ENCODE measurements at places on chromosomes 13 and 19. TPM values are rescaled to one million over a fixed set of nuclear protein-coding genes. Genes with fewer than 3 reads are reported as not detected.

The ATP1A3 gene
- 5.5 TPM for total RNA-seq

The RNF113B gene
- not detected for total RNA-seq

The ZNF845 gene
- total RNA-seq: 5.5 TPM

The SEMA6B gene
- total RNA-seq: not detected

The ZNF66 gene
- total RNA-seq: 9.3 TPM

The TNFRSF19 gene
- total RNA-seq: not detected

The KANK2 gene
- total RNA-seq: 2.0 TPM

The IL17D gene
- total RNA-seq: 0.49 TPM

The F10 gene
- total RNA-seq: not detected

The ATP4A gene
- not detected for total RNA-seq

DNA sequence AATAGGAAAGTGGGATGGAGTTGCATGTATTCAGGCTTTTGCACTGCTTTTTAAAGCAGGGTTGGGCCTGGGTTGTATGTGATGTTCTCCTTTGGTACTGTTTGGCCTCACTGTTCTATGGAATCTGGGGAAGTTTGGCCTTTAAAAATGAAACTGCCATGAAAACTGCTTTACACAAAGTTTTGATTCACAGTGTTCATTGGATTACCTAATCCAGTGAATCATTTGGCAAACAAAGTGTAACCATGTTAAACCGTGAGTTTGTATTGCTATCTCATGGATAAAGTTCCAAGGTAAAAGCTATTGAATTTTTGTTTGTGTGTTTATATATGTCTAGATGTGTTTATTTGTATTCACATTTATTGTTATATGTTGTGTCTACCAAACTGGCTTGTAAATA is 1658.6 kb downstream of the OLFM4 start:
- DNase-seq: no peak

- DNase-seq: no peak
These were observed 45.6 kb upstream of the ZNF562 start for GRCh38 chr19:9720541-9720940.

DNA sequence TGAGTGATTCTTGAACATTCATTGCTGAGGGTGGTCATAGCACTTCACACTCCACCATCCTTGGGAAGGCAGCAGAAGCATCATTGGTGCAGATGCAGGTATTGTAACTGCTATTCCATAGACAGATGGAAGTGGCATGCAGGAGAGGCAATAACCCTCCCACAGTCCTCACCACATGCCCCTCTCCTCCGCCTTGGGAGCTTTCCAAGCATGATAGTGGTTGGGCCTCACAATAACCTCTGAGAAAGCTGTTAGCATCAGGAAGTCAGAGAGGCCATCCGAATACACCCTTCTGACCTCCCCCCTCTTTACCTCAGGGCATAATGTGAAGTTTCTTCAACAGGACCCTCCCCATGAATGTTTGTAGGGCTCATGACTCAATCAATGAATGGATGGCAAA is 177.9 kb downstream of the KATNAL1 start:
- DNase-seq: no peak

GRCh38 chr19:17326595-17326966 is 8.1 kb downstream of the ANO8 start:
- no peak for DNase-seq

DNA sequence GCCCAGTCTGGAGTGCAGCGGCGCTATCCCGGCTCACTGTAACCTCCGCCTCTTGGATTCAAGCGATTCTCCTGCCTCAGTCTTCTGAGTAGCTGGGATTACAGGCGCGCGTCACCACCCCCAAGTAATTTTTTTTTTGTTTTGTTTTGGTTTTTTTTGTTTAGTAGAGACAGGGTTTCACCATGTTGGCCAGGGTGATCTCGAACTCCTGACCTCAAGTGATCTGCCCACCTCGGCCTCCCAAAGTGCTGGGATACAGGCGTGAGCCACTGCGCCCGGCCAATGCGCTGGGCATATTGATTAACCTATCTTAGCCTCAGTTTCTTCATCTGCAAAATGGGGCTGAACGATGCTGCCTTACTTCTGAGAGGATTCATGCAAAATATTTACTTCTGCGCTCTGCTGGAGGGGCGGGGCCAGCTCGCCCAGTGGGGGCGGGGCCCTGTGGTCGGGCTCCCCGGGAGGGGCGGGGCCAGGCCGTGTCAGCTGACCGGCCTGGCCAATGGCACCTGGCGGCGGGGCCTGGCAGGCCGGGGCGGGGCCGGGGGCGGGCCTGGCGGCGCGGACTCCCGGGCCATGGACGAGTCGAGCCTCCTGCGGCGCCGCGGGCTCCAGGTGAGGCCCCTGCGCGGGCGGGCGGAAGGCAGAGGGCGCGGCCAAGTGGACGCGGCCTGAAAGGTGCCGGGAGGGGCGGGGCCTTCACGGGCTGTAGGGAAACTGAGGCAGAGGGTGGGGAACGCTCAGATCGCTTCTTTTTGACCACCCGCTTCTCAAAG is at the start of gene MAST3:
Gene MAST3 (plus strand): TSS at position 562 of the 776 bp plus-strand sequence. CDS start 15 bp downstream, at position 577.
- DNase-seq: peak; percentile 94

GRCh38 chr13:97853550-97853949 is 99.9 kb upstream of the IPO5 start:
- DNase-seq: no peak

DNA sequence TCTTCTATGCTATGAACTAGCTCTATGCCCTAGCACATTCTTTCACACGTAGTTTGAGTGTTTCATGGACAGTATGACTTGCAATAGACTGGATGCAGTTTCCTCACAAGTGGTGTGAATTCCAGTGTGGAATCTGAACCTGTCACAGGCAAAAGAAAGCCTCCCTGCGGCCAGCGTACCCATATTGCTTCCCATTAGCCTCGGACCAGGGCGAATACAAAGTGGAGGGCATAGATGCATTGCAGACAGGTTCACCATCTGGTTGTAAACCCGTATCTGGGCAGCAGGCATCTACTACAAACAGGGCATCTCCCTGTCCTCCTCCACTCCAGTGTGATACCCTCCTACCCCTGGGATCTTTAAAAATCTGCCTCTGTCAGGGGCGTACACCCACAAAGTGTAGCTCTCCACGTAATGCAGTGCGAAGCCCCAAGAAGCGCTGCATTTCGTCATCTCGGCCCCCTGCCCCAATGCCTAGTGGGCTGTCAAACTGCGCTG is 1.4 kb upstream of the CIC start:
- no peak for DNase-seq

DNA sequence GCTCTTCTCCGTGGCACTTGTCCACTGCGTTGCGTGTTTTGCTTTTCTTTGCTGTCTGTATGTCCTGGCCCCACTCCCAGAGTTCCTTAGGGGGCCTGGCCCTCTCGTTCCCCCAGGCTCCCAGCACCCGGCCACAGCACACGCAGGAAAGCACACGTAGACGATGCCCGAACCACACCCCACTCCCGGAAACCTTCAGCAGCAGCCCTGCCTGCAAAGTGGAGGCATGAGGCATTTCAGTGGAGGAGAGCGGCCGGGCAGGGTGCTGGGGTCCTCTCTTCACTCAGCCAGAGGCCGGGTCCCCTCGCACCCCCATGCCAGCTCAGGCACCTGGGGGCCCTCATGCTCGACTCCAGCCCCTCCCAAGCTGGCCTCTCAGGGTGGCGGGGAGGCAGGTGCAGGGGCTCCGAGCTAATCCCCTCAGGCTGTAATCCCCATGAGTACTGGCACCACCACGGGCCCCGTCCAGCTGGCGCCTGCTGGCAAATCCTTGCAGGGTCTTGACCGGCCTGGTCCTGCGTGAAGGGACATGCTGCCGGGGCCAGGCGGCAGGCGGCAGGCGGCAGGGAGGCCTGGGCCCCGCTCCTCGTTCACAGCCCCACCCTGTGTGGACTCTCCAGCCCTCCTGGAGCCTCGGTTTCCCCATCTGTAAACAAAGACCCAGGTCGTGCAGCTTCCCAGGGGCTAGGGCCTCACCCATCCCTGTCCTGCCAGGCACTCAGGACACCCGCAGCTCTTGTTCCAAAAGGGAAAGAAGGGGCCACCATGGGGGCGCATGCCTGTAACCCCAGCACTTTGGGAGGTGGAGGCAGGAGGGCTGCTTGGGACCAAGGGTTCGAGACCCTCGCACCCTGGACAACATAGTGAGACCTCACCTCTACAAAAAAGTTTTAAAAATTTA is 7.0 kb downstream of the PIP5K1C start:
- DNase-seq: no peak

- DNase-seq: no peak
These were observed 1981.0 kb upstream of the PRR20A start for GRCh38 chr13:55159765-55160164.

DNA sequence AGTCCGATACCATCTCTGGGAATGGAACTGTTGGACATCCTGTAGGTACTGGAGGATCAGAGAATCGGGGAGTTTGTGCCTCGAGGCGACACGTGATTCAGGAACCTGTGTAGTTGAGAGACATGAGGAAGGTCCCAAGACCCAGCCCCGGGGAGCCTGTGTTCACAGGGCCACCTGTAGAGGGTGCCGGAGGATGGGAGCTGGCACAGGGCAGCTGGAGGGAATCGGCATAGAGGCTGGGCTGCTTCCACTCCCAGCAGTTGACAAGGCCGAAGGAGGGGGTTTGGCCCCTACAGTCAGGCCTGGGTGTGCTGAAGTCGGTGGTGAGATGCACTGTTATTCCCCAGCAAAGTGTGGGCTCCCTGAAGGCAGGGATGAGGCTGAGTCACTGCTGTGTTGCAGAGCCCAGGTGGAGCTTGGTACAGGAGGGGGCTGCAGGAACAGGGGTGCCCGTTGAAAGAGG is 2.5 kb upstream of the ISYNA1 start:
- peak; percentile 63 for DNase-seq

DNA sequence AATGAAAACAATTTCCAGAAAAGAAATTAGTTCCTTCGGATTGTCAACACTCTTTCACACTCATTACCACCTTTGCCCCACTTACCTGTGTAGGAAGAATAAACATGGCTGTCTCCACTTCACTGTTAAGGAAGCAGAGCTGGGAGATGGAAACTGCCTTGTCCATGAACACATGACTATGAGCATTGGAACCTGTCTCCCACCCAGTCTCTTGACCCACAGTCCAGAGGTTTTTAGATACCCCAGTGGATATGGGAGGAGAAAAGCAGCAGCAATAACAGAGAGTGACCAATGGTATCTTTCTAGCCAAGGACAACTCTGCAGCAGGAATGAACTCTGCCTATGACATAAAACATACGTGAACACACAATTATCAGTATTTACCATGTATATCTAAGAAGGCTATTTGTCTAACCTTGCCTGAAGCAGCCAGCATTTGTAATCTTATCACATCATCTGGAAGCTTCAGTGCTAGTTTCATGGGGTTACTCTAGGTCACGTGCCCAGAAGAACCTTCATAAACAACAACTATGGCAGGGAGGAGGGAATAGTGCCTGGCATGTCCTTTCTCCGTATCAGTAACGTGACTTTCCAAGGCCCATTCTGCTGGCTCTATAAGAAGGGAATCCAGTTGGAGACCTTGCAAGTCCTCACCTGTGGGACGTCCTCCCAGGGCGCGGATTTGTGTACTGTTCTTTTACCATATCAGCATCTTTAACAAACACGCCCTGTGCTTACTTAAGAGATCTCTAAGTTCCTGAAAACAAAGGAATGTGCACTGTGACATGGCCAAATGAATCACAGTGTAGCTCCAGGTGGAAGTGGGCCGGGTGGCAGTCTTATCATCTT is 221.8 kb upstream of the UBL3 start:
- no peak for DNase-seq

- DNase-seq: no peak
These were observed 508.6 kb upstream of the KLHL1 start for GRCh38 chr13:70616847-70617246.

DNA sequence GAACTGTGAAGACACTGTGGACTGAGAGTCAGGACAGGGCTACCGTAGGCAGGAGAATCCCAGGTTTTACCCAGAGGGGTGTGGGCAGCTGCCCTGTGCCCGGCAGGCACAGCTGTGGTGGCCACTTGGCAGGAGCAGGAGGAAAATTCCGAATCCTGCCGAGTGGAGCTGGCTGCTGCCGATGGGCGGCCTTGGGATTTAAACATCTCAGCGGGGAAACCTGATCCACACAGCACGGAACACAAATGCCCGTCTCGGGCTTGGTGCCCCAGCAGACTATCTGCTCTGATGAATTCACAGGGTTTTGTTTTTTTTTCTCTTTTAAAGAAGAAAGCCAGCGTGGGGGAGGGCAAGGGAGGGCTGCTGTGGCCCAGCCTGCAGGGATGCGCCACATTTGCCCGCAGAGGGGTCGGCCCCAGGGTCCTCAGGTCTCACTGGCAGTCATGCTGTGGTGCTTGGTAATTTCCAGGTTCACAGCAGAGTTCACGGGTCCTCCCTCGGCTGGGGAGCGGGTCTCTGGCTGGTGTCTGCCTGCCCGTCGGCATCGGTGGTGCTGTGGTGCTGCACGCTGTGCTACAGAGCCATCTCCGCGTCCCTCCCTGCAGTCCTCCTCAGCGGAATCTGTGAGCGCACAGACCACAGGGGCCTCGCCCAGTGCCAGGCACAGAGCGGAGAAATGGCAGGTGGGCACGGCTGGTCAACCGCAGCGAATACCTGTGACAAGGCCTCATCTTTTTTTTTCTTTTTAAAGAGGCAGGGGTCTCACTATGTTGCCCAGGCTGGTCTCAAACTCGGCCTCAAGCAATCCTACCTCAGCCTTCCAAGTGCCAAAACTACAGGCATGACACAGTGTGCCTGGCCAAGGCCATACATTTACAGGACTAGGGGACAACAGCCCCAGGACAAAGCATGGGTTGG is 28.1 kb downstream of the MPND start:
- DNase-seq: no peak

DNA sequence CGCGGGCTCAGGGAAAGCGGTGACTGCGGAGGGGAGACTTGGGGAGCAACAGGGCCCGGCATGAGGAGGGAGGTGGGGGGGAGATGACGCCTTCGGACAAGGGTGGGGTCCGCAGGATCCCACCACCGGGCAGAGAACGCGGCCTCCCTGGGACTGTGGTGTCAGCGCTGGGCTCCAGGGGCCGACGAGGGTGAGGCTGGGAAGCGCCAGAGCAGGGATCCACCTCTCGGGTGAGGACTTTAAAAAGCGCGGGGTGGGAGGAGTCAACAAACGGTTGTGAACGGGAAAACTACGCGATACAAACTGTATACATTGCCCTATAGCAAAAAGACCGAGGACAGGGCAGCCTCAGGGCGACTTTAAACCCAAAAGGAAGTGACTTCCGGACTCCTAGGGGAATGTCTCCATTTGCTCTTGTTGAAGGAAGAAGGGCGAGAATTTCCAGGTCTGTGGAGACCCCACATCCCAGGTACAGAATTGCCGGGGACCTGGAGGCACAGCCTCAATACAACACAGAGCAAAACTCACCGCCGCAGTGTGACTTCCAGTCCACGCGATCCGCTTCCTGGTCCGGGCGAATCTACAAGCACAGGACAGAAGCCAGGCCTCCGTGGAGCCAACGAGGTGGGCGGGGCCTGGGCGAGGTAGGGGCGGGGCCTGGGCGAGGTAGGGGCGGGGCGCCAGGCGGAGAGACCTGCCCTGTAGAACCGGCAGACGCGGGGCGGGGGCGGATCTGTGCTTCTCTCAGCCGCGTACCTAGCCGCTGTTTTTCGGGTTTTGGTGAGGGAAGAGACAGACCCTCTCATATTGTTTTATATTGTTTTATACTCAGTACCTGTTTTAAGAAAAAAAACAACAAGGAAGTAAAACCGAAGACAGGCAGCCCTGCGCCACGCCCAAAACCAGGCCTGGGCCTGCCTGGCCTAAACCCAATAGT is at the start of gene ZNF888:
Gene ZNF888 (minus strand): TSS at position 588 of the 937 bp plus-strand sequence. CDS start 5,555 bp downstream, outside the sequence.
- peak; percentile 94 for DNase-seq

All from activated CD8-positive, alpha-beta T cell treated with anti-CD3 and anti-CD28 coated beads for 36 hours (primary cell).